ENCODE measurements at places on chromosomes 6 and 20. TPM values are rescaled to one million over a fixed set of nuclear protein-coding genes. Genes with fewer than 3 reads are reported as not detected.

MOG gene
- not detected for total RNA-seq

HLA-DOA gene
- total RNA-seq, result 1.7 TPM

ELOVL2 gene
- total RNA-seq, result 0.20 TPM

SGK2 gene
- total RNA-seq, result 45.6 TPM

PRSS16 gene
- total RNA-seq, result 31.3 TPM

HMGCLL1 gene
- not detected for total RNA-seq

NRSN1 gene
- total RNA-seq, result 0.14 TPM

MAS1 gene
- not detected for total RNA-seq

TMEM181 gene
- total RNA-seq, result 48.7 TPM

PRPH2 gene
- total RNA-seq, result not detected

COX4I2 gene
- total RNA-seq, result not detected
